ENCODE measurements at places on chromosomes 4 and X.

DNA sequence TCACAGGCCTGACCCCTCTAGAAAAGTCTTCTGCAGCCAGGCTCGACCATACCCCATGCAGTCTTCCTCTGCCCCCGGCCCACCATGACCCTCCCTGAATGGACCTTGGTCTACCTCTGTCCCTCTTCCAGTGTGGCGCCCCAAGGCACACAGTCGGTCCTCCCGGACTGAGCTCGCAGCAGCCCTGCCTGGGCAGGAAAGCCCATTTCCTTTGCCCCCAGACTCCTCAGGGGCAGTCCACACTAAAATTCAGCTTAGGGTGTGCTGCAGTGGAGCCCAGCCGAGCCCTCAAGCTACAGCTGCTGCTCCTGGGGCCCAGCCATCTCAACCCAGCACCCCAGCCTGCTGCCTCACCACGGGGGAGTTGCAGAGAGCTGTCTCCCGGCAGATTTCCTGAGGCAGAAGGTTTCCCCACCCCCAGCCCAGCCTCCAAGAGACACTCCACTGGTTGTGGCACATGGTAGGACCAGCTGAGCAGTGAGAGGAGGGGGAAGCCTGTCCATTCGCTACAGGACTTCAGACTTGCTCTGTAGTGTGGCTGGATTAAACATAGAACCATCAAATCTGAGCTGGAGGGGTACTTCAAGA lies 37.5 kb upstream of the IQSEC2 start:
- DNase-seq = peak; percentile 26

- DNase-seq = no peak
Measured at GRCh38 chrX:2449135-2449886, 51.5 kb downstream of the DHRSX start.

GRCh38 chrX:130994671-130995070 lies 63.5 kb upstream of the ARHGAP36 start:
- no peak for DNase-seq

DNA sequence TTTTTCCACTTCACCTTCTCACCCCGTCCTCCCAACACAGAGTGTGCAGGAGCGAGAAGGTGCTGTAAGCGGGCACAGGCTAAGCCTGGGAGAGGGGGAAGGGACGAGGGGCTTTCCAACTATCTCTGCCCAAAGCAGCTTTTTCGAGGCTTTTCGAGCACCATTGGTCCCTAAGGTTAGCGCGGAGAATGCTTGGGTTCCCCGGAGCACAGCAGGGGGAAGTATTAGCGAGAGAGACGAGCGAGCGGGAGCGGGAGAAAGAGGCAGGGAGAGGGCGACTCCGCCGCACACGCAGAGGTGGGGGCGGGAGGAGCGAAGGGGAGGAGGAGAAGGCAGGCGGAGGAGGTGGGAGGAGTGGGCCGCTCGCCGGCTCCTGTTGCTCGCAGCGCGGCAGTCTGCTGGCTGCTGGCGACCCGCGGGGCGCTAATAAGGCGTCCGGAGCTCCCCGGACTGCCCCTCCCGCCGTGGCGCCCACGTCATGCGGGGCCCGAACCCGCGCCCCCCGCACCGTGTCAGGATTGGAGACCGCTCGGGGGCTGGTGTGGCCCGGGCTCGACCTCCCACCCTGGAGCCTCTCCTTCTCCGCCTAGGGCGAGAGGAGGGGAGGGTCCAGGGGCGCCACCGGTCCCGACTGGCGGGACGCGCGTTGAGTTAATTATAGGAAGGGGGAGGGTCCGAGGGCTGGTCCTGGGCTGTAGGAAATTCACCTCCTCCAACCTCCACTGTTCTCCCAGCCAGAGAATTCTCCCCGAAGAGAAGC lies at the start of gene ADAMTS3:
TSS of gene ADAMTS3 (minus strand) at position 263 of the 760 bp plus-strand sequence. CDS start 459 bp downstream, outside the sequence.
- DNase-seq = no peak

GRCh38 chr4:140305053-140305452 lies 68.4 kb upstream of the SCOC start:
- no peak for DNase-seq

- DNase-seq = no peak
Measured at GRCh38 chr4:56674984-56675383, 6.1 kb downstream of the HOPX start.

DNA sequence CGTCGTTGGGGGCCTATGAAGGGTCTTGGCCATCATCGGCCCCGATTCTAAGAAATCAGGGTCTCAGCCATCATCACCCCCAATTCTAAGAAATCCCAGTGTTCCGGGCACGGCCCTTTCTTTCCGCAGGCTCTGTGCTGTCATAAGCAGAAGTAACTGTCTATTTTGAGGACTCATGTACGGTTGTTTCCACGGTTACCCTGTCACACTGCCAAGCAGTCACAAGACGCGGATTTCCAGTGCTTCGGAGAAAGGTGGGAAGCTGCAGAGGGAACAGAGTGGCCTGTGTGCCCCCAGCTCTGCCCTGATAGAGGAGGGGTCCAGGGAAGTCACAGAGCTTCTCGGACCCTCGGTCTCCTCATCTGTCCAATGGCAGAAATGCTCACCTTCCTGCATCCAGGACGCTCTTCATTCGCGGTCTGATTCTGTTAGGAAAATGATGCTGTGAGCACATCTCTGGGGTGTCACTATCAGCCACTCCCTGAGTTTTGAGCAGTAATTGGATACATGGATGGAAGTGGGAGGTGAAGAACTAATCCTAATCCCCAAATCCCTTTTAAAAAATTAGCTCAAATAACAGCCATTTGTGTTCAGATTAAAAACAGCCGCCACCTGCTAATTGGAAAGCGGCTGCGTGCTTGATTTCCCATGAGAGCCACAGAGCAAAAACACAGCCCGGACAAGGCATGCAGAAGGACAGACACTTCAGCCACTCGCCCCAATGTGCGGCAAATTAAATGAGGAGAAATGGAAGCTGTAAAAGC lies 73.1 kb downstream of the WFS1 start:
- peak; percentile 40 for DNase-seq

- no peak for DNase-seq
Measured at GRCh38 chr4:65450899-65451298, 219.4 kb downstream of the EPHA5 start.

DNA sequence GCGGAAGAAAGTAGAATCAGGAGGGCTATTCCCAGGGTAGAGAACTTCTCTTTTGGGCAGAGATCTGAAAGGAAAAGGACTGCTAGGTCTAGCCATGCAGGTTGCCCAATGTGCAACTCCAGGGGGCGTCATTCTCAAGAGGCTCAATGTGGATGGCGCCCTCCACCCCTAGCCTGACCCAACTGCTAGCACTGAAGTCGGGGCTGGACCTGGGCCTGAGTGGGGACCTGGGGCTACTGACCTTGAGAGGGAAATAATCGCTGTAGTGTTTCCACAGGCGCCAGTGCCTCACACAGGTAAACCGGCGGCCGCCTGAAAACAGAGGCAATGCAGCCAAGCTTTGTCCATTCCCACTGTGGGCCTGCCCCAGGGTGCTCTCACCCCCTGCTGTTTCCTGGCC lies 6.1 kb downstream of the AWAT2 start:
- DNase-seq = no peak

GRCh38 chr4:153788413-153789276 lies at the start of gene SFRP2:
TSS of gene SFRP2 (minus strand) at chr4:153789083. CDS start at chr4:153788835, 248 bp downstream.
- no peak for DNase-seq

- peak; percentile 58 for DNase-seq
Measured at GRCh38 chrX:39730662-39731329, 367.0 kb downstream of the BCOR start.

GRCh38 chr4:47483745-47484144 lies 1.3 kb upstream of the ATP10D start:
- no peak for DNase-seq

DNA sequence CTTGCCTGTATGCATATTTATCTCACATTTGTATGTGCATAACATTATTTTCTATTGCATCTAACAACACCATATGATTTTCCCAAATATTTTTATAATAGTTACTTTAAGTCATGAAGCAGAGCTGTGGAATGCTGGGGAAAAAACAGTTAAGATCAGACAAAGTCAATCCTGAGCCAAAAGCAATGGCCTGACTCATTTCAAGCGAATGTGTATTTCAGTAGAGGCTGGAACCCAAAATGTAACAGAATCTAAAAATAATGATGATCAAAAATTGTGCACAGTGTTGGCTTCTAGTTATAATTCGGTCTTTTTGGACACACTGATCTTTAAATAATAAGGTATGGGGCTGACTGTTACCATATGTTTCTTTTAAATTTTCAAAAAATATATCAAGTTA lies 516.2 kb upstream of the ADGRL3 start:
- DNase-seq = no peak

DNA sequence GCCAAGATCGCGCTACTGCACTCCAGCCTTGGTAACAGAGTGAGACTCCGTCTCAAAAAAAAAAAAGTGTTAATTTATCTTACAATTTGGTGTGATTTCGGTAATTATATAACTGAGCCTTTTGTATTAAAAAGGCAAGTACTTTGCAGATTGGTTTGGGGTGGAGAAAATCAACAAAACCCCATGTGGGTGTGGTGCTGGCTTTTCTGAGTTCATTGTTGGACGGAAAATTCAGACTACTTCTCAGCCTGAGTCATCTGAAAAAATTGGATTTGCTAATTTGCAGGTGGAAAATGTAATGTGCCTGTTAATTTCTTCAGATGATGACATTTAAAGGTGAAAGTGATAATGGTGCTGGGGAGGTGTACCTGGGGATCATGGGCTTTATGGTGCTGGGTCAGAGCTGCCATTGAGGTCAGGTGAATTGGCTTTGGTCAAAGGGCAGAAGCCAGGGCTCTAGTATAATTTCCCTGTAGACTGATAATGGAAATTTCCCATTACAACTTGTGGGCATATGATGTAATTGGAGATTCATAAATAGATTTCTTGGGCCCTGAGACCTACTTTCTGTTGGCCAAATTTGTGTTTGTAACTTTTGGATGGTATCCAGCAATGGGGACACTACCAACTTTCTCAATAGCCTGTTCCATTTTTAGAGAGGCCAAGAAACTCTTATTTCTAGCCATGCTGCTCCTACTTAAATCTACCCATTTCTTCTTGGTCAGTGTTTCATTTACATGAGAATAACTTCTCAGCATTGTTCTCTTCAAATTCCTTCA lies 74.3 kb upstream of the TEX13D start:
- DNase-seq = no peak

DNA sequence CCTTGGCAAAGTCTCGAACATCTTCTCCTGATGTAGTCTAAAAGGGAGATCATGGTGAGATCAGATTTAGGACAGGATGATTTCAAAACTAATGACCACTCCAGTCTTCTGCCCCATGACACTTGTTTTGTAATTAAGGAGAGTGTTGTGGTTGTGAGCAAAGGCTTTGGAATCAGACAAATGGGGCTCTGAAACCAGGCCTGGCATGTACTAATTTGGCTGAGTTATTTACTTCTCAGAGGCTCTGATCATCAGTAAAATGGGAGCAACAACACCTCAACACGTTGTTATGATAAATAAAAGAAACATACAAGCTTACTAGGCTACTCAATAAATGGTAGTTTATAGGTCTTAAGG lies 106.9 kb upstream of the FTHL17 start:
- no peak for DNase-seq

DNA sequence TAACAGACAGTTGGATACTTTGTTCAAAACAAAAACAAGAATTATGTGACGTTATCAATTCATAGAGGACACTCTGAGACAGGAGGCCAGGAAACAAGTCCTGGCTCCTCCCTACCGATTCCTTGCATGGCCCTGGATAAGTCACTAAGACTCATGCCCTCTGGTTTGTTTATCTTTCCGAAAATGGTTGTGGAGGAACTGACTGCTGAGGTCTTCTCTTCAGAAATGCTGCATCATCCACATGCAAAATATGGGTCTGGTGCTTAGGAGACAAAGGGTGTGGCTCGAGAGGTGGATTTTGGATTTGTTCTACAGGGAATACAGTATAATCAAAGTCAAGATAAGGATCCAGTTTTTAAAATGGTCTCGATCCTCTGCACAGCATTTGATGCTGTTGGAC lies 130.9 kb downstream of the RELL1 start:
- DNase-seq = no peak

DNA sequence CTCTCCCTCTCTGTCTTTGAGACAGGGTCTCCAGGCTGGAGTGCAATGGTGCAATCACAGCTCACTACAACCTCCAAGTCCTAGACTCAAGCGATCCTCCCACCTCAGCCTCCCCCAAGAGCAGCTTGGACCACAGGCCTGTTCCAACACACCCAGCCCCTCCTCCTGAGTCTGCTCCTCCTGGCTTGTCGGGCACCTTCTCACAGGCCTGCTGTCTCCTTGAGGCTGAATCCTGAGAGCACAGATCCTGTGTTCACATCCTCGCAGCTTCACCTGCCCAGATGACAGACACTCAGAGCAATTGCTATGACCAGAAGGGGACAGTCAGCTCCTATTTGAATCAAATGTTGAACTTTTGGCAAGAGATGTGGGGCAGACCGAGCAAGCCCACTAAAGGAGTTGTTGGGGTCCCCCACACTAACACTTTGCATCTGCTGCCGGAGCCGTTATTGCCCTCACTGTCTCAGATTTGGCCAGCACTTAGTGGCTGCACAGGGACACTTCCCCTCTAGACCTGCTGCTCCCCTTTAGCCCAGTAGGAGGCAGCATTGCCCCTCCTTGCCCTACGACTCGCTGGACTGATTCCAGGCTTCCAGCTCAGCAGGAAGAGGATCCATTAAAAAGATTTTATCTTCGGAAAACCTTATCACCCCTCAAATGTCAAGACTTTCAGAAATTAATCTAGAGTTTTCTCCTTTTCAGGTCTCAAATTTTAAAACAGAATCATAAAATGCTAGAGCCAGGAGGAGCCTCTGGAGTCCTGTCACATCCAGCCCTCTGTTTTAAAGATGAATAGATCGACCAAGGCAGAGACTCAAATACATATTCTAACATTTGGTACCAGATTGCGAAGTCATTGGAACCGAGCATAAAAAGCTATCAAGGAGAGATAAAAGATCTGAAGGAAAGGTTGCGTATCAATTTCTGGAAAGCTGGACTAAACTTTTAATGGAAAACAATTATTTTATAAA lies 113.7 kb downstream of the USP46 start:
- DNase-seq = peak; percentile 34

DNA sequence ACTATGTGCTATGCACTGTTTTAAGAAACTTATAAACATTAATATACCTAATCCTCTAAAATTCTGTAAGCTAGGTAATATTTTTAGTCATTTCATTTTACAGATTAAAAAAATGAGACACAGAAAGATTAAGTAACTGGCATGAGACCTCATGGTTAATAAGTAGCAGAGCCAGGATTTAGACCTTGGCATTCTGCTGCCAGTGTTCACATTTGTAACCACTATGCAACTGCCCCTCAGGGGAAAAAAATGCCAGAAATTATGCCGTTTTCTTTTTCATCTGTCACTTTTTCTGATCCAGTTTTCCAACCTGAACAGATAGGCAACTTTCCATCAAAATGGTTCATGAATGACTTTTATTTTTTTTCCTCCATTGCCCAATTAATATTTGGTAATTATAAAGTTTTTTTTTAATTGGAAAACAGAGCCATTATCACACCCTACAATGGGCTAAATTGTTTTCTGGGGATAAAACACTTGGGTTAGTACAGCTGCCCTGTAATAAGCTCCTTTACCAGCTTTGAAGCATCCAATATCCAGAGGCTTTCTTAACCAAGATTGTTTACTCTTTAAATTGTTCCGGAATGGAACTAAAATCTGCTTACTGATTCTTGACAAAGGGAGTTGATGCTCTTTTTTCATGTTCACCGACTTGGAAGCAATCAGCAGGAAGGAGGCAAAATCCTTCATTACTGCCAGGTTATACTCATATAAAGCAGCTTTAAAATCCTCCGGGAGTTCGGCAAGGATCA lies 56.4 kb upstream of the DDX60 start:
- DNase-seq = no peak

GRCh38 chrX:63818156-63818555 lies 33.1 kb upstream of the ARHGEF9 start:
- no peak for DNase-seq

All from amygdala (tissue), 56 donors.